ENCODE measurements at places on chromosomes 12 and 14.

DNA sequence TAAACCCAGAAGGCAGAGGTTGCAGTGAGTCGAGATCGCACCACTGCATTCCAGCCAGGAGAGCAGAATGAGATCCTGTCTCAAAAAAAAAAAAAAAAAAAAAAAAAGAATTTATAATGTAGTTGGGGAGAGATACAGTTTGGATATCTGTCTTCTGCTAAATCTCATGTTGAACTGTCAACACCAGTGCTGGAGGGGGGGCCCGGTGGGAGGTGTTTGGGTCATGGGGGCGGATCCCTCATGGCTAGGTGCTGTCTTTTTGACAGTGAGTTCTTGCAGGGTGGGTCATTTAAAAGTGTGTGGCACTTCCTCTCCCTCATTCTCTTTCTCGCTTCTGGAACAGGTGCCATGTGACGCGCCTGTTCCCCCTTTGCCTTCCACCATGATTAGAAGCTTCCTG lies 32.8 kb downstream of the CLIP1 start:
- DNase-seq = no peak

- no peak for DNase-seq
Observed at GRCh38 chr12:131592972-131593371, 117.9 kb upstream of the SFSWAP start.

GRCh38 chr12:123100882-123101281 lies 50.0 kb downstream of the PITPNM2 start:
- DNase-seq = no peak

DNA sequence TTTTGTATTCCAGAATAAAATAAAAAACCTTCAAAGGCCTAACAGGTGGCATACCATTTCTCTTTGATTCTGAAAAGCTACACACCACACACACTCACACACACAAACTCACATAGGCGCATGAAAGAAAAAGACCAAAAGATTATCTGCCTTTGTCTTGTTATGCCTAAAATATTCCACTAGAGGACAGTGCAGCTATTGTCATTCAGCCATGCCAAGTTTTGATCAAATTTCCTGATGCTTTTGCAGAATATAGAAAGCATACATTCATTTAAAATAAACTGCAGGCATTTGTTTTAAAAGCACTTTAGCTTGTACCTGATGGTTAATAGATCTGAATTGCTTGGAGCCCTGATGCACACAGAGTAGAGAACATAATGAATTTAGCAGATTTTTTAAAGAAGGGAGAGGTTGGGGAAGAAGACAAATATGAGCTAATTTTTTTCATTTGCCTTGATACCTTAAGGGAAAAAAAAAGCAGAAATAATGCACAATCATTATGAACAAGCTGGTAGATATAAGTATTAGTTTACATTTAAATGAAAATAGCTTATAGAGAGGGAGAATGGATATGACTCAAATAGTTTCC lies 1766.9 kb upstream of the SEL1L start:
- peak; percentile 23 for DNase-seq

DNA sequence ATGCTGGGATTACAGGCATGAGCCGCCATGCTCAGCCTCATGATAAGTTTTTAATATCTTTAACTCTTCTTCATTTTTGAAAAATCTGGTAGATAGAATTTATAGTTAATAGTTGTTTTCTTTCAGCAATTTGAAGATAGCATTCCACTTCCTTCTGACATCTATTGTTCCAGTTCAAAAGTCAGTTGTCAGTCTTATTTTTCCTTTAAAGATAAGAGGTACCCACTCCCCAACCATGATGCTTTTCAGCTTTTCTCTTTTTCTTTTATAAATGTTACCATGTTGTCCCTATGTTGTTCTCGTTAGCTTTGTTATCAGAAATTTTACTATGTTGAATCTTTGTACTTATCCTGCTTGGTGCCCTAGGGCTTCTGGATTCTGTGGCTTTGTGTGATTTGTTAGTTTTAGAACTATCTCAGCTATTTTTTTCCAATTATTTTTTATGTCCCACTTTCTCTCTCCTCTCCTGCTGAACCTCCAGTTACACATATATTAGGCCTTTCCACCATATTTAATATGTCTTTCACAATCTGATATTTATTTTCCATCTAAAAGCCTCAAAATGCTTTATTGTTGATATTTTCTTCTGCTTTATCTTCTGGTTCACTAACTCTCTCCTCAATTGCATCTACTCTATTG lies 181.6 kb upstream of the FOXN3 start:
- no peak for DNase-seq

Data from NCI-H1092 (cell line).